ENCODE measurements at places on chromosomes 6 and 20.
A peak's percentile ranks its signal among the peaks of the same experiment; 100 is the strongest.

DNA sequence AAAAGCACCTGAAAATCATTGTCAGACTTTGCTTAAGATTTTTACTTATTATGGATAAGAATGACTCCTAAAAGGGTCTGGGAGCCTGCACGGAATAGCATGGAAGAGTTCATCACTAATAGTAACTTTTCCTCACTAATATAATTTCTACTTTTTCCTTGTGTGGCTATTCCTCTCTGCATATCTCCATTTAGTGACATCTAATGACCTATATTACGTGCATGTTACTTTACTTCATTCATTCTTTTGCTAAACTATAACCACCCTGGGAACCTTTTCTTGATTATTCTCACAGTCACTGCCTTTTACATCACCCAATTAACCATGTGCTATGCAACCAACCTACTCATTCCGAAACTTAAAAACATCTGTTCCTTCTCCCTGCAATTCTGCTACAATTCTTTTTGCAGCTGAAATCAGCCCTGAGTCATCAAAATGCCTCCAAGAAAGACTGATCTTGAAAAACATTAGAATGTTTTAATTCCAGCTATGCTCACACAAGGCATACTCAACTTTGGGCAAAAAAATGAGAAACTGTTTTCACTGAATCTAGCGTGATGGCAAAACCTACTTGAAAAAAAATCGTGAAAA lies 313.3 kb downstream of the RNGTT start:
- DNase-seq: no peak

DNA sequence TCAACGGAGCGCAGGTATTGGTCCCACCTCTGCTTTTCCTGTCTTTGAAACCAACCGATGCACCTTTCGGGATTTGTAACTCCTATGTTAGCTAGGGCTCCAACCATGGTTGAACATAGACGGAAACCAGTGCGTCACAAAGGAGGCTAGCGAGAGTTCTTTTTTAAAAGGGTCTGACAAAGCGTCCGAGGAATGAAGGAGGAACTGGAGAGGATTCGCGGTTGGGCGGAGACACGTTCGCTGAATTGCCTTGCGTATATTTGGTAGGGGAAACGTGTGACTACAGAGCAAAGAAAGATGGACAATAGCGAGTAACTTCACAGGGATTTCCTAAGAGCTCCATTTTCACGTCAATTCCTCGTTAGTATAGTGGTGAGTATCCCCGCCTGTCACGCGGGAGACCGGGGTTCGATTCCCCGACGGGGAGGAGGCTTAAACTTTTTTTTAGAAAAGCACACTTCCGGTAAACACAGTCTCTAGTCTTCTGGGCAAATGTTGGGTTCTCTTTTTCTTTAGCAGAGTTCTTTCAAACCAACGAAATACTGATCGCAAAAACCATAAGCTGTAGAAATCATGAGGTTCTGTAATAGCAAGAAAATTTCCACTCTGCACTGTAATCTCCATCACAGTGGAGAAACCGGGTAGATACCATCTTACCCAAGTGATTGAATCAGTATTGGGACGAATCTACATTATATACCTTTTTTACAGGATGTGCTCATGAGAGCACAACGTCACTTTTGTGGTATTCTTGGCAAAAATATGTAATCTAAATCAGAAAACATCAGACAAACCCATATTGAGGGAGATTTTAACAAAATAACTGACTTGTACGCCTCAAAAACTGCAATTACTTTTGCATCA lies 6.6 kb upstream of the ZNF184 start:
- DNase-seq: peak; percentile 55

DNA sequence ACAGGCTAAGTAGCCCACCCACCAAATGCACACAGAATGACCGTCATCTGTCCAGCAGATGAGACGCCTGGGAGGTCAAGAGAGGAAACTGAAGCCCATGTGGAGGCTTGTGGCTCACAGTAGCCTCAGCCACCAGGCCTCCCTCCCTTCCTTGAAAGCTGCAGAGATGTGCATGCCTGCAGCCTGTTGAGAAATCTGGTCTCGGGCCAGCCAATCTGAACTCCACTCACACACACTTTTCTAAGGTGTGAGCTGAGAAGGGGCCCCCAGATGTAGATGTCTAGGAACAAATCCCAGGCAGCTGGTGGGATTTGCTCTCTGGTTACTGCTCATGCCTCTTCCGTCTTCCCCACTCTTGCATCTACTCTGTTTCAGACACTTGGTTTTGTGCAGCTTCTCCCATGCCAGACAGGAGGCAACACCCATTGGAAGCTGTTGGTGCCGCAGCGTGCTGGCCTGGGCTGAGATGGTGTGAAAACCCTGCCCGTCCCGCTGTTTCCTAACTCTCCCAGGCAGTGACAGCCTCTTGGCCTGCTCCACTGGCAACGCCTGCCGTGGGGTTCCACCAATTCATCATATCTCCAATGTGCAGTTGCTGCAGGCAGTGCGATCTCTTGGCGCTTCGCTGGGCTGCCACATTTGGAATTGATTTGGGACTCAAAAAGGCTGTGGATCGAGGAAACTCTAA lies 24.1 kb upstream of the PAX1 start:
- no peak for DNase-seq

DNA sequence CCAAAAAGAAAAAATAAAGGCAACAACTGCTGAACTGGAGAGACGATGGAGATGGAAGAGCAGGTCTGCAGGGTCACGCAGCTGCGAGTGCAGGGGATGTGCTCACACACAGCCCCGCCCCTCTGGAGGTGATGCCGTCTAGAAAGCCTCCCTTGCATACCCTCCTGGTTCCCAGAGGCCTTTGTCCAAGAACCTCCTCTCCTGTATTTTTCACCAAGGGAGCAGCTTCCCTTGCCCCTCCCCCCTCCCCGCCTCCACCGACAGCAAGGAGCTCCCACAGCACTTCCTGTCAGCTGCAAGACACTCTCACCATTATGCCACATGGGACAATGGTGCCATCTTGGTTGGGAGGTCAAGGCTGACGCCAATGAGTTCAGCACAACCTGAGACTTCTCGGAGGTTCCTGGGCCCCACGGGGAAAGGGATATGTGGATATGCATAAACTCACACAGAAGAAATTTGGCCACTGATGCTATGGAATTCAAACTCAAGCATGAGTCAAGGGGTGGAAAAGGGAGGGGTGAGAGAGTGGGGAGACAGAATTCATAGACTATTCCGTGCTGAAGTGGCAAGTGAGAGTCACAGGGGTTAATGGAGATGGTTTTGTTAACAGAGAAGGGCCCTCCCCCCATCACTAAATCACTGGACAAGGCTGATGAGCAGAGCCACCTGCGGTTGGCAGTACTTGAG lies 132.9 kb downstream of the SCML4 start:
- DNase-seq: no peak

DNA sequence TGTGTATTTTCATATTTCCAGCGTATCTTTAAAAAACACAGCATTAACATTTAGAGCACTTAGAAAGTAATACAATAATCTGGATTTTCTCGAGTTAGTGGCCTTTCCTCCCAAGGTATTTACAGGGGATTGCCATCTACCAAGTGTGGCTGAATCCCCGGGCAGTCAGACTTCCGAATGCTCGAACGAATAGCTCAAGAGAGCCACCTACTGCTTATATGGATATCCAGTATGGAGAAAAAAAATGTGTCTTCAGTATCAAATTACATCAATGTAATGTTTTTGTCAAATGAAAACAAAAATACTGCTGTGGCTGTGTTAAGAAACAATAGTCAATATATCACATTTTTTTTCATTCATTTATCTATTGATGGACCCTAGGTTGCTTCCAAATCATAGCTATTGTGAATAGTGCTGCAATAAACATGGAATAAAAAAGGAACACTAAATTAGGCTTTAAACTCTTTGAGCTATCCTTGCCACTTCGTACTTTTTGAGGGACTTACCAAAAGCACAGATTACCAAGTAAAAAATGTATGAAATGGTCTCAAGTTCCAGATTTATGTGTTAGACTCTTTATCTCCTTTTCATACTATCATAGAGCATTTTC lies 654.5 kb upstream of the PTCHD4 start:
- peak; percentile 48 for DNase-seq

DNA sequence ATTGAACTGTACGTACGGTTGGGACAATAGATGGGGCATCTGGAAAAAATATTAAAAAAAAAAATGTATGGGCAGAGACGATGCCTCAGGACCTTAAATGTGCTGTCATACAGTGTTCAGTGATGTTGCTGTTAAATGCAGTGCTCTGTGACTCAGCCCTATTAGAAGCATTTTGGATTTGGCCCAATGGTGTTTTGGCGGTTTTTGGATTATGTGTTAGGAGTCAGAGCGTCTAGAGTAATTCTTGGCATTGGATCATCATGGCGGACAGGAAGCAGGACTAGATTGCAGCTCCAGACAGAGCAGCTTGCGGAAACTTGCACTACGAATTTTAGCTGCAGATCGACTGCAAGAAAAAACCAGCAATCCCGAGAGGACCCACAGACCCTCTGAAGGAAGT lies 280.0 kb downstream of the SOX4 start:
- DNase-seq: no peak

- DNase-seq: no peak
Observed at GRCh38 chr20:60403105-60403741, 445.0 kb downstream of the CDH26 start.

DNA sequence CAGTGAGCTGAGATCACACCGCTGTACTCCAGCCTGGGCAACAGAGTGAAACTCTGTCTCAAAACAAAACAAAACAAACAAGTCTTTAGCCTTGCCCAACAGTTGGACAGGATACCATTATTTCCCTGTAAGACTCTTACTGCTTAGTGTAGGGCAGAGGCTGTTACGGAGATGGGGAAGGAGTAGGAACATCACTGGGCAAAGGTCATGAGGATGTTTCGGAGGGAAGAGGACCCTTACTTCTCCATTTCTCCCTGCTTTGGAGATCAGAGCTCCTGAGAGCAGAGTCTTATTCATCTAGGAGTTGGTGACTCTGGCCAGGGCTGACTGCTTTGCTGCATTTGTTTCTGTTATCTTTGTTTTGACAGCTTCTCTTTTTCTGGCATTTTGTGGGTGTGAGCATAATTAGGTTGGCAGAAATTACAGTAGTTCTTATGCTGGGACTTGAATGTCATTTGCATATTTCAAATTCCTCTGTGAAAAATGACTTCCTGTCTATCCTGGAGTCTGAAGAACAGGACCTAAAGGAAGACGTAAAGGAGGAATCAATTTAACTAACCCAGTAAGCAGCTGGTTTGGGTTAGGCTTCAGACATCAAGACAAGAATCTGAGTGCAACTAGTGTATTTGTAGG lies 89.0 kb downstream of the CDS2 start:
- no peak for DNase-seq

DNA sequence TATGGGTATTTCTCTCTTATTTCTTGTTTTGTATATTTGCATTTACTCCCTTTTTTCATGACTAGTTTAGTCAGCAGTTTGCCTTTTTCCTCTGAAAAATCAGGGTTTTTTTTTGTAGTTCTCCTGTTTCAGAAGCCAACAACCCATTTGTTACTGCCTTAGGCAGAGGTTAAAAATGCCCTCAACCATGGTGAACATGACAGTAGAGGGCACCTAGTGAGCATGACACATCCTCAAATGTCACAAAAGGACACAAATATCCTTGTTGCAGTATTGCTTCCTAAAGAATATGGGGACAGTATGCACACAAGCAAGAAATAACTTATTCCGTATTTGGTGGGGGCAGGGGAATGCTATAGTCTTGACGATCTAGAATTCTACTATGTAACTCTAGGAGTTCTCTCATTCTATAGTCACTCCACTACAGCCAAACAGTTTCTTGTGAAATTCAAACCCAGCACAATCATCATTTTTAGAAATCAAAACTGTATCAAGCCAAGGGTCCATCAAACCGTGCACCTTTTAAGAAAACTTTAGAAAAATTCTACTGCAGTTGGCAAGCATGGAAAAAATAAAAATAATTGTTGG lies 47.0 kb downstream of the GOPC start:
- DNase-seq: no peak

- no peak for DNase-seq
Observed at GRCh38 chr20:50290112-50290511, 99.5 kb downstream of the CEBPB start.

GRCh38 chr6:22471132-22471690 lies 98.2 kb upstream of the HDGFL1 start:
- peak; percentile 13 for DNase-seq

DNA sequence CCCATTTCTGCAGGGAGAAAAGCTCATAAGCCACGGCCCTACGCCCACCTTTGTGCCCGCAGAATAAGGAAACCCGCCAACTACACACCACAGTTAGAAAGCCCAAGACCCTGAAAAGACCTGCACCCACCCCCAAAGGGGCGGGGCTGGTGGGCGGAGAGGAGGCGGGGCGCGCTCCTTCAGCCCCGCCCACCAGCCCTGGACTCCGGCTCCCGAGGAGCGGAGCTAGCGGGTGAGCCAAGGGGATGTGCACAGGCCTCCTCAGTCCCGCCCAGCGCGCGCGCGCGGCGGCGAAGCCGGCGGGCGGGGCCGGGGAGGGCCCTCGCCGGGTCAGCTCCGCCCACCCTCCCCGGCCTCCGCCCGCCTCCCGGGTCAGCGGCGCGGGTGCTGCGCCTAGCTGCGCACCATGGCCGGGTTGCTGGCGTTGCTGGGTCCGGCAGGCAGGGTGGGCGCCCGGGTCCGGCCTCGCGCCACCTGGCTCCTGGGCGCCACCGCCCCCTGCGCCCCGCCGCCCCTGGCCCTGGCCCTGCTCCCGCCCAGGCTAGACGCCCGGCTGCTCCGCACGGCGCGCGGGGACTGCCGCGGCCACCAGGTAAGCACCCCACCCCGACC lies at the start of gene FAM210B:
FAM210B (plus strand) TSS at position 375 of the 612 bp plus-strand sequence; CDS start at position 407, 32 bp downstream.
- DNase-seq: peak; percentile 98

DNA sequence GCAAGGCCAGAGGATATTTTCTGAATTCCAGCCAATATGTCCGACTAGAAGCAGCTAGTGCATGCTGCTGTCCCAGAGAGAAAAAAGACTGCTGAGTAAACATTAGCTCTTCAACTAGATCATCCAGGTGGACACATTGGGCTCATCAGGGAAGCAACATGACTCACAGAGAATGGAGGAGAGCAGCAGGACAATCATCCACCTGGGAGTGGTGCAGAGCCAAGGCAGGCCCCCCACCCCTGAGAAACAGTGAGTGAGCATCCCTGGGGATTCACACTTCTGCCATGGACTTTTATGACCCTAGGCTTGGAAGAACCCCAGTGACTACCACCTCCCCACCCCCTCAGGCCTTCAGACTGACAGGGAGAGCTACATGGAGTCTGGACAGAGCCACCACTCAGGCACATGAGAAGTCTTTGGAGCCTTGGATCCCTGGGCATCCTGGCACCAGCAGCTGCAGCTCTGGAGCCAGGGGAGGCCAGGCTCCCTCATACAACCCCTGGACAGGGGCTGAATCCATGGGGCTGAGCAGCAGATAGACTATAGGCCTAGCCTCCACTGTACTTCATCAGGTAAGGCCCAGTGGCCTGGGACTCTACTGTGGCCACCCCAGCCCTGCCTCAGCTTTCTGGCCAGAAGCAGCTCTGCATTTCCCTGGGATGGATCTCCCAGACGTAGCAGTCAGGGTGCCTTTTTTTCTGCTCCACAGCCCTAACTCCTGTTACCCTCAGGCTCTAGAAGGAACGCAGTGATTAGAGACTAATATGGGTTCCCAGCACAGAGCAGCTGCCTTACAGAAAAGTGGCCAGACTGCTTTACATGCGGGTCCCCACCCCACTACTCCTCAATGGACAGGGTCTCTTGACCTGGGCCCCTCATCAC lies 82.9 kb upstream of the RNF217 start:
- DNase-seq: no peak

- no peak for DNase-seq
Observed at GRCh38 chr20:13910492-13910891, 79.9 kb downstream of the SEL1L2 start.

- DNase-seq: no peak
Observed at GRCh38 chr6:137581019-137581707, 87.0 kb upstream of the OLIG3 start.

- DNase-seq: peak; percentile 60
Observed at GRCh38 chr6:139364302-139364981, 10.0 kb downstream of the CITED2 start.

GRCh38 chr6:2763345-2763841 lies 1.8 kb upstream of the WRNIP1 start:
- DNase-seq: no peak
